CD14-positive monocyte (primary cell): ENCODE measurements at places on chromosomes 5 and 9. TPM values are rescaled to one million over a fixed set of nuclear protein-coding genes. Genes with fewer than 3 reads are reported as not detected.

PLPPR1 gene
- polyA plus RNA-seq = not detected

PTCD2 gene
- polyA plus RNA-seq = 2.2 TPM

SLC27A6 gene
- polyA plus RNA-seq = not detected

PCDHB8 gene
- polyA plus RNA-seq = not detected

SLCO4C1 gene
- 3.9 TPM for polyA plus RNA-seq

C5orf58 gene
- not detected for polyA plus RNA-seq

TLE4 gene
- polyA plus RNA-seq = 21.0 TPM
